HS-5 (cell line): ENCODE measurements at places on chromosomes 11 and 22.

DNA sequence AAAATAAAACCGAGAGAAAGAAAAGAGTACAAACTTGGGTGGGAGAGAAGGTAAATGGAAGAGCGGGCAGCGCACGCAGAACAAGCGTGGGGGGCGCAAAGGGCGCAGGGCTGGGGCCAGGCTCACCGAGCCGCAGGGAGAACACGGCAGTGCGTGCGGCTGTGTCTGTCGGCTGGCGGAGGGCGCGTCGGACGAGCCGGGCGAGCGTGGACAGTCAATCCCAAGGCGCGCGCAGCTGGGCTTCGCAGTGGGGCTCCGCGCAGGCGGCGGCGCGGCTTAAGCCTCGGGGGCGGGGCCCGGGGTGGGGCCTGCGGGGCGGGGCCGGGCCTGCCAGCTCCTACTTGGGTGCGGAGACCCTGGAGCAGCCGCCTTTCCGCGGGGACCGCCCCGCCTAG lies at the start of gene UCP2:
Gene UCP2 (minus strand): TSS at position 249 of the 395 bp plus-strand sequence. CDS start 4,465 bp downstream, outside the sequence.
- no peak for DNase-seq

- no peak for DNase-seq
These were observed 33.3 kb upstream of the NNMT start for GRCh38 chr11:114262681-114263512.

GRCh38 chr11:31865606-31866300 lies 54.6 kb upstream of the PAX6 start:
- no peak for DNase-seq

- no peak for DNase-seq
These were observed 40.9 kb upstream of the MUC5AC start for GRCh38 chr11:1116666-1117390.

DNA sequence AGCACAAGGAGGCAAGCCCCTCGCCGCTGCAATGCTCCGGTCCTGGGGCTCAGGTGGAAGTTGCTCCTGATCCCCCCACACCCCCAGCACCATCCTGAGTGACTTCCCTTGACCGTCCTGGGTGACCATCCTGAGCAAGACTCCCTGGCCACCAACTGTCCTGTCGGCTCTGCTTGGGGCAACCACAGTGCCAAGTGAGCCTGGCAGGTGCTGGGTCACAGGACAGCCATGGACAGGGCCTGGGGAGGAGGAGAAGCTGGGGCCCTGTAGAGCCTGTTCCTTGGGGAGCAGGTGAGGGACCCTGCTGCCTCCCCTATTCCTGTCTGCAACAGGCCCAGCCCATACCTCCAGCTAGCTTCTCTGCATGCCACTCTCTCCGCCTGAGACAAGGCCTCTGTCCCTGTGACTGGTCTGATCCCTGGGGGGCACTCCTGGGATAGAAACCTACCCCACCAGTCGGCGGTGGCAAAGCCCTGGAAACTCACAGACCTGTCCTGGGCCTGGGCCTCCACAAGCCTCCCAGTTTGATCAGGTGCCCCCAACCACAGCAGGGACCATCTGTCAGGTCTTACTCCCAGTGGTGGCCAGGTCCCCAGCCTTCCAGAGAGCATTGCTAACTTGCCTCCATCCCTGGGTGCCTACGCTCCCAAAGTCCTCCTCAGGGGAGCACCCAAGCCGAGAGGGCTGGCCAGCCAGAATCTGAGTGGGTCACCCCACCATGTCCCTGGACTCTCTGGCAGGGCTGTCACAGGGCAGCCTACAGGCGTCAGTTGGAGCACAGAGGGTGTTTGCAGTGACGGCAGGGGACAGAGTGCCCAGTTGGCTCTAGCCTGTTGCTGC lies 68.7 kb upstream of the WNT7B start:
- DNase-seq, result no peak

DNA sequence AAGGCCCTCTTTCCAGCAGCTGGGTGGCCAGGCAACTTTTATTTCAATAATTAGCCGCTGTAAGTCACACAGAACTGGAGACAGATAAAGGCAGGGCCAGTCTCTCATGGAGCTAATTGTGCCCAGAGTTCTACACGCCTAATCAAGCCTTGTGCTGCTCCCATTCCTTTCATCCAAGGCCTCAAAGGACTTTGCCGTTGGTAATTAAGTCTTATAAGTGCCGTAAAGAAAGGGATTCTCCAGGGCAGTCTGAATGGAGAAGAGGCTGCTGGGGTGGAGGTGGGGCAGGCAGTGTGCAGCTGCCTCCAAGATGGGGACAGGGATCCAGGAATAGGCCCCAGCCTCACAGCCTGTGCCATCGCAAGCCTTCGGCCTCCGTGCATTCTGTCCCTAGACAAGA lies 357.9 kb downstream of the TENM4 start:
- DNase-seq, result no peak

GRCh38 chr22:36982136-36982535 lies 37.1 kb downstream of the TST start:
- no peak for DNase-seq

DNA sequence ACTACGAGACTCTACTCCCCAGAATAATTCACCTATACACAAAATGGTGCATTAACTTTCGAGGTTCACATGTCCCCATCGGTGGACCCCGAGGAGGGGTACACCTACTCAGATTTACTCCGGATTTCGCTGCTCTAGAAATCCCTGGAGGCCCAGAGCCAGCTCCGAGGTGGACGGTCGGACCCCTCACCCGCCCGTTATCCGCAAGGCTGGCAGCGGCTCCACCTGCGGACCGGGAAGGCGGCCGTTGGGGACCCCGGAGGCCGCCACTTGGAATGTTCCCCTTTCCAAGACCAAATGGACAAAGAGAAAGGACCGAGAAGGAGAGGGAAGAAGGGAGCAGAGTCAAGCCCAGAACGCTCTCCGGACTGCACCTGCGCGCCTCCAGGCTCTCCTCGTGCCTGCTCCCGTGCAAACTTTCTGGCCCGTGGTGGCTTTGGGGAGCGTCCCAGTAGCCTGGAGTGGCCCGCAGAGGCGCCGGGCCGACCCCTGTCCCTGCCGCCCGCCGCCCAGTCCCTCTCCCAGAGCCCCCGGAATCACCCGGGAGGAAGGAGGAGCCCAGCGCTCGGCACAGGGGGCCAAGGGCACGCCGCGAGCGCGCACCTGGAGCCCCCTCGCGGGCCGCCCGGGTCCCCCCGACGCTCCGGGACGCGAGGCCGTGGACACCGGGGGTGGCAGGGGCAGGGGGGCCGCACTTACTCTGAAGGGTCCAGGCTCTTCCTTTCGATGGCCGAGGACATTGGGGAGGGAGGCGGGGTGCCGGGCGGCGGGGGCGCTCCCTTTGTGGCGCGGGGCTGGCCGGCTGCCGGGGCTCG lies 23.0 kb downstream of the LMO2 start:
- no peak for DNase-seq

DNA sequence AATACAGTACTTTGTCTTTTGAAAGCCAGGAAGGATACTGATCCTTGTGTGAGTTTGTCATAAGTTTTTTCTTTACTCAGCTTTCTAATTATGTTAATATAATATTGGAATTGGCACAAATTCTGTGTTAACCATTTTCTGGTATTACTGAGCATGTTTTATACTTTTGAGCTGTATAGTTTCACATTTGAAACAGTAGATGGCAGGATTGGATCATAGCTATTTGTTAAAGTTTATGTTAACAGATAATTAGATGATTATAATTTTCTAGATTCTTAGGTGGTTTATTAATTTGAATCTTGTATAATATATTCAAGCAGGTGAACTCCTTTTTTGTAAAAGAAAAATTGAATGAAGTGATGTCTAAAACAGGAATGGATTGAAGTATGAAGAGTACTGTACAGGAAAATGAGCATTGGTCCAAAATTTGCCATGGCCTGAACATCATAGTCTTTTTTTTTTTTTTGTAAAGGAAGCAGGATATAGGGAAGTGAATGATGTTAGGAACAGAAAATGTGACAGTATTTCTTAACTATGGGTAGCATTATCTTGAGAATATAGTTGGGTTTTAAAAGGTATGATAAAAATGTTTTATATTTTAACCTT lies 102.0 kb downstream of the CYP2R1 start:
- DNase-seq, result no peak

GRCh38 chr11:113382121-113382520 lies 5.5 kb upstream of the ANKK1 start:
- no peak for DNase-seq

GRCh38 chr22:37628830-37629229 lies 10.6 kb upstream of the SH3BP1 start:
- DNase-seq, result no peak

GRCh38 chr11:64007629-64008282 lies 21.5 kb downstream of the OTUB1 start:
- DNase-seq, result no peak

- no peak for DNase-seq
These were observed 30.8 kb upstream of the ALDH3B2 start for GRCh38 chr11:67705264-67705663.

DNA sequence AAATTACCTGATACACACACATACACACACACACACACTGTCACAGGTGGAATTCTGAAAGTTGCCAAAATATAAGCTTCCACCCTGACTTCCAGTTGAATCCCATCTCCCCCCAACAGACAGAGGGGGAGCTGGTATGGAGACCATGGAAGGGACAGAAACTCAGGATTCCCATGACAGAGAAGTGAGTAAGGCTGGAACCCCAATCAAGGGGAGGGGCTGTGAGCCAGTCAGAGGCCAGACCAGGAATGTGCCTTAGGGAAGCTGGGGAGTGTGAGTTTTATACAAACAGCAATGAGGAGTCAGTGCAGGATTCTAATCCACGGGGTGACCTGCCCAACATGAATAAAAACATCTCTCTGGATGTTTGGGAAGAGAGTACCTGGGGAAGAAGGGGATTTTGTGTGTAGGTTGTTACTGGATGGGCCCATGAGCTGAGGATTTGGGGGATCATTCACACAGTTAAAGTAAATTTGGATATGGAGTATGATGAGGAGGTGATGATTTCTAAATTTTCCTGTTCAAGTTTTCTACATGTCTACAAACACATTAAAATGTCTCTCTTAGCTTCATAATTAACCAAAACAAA lies 38.7 kb upstream of the TOP3B start:
- DNase-seq, result no peak

DNA sequence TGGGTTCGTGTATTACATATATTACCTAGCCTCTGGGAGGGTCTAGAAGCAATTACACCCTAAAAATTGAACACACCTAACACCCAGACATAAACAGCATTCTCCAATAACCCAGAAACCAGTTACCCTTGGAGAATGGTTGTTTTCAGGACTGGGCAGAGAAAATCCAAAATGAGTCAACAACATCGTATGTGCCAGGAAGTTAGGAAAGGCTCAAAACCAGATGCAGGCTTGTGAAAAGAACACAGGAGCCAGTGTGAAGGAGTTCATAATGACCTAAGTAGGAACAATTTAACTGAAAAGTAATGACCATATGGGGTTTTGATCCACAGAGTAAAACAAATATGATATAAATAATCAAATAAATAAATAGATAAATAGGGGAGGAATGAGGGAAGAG lies 5.1 kb upstream of the CLPB start:
- DNase-seq, result peak; percentile 51

GRCh38 chr11:9855579-9856287 lies 191.9 kb downstream of the SWAP70 start:
- DNase-seq, result peak; percentile 90

GRCh38 chr22:40826984-40827741 lies 8.0 kb upstream of the SLC25A17 start:
- no peak for DNase-seq

- DNase-seq, result no peak
These were observed 2.0 kb upstream of the C11orf42 start for GRCh38 chr11:6203327-6203726.

- DNase-seq, result peak; percentile 91
These were observed 1564.8 kb upstream of the TENM4 start for GRCh38 chr11:81005595-81005994.

DNA sequence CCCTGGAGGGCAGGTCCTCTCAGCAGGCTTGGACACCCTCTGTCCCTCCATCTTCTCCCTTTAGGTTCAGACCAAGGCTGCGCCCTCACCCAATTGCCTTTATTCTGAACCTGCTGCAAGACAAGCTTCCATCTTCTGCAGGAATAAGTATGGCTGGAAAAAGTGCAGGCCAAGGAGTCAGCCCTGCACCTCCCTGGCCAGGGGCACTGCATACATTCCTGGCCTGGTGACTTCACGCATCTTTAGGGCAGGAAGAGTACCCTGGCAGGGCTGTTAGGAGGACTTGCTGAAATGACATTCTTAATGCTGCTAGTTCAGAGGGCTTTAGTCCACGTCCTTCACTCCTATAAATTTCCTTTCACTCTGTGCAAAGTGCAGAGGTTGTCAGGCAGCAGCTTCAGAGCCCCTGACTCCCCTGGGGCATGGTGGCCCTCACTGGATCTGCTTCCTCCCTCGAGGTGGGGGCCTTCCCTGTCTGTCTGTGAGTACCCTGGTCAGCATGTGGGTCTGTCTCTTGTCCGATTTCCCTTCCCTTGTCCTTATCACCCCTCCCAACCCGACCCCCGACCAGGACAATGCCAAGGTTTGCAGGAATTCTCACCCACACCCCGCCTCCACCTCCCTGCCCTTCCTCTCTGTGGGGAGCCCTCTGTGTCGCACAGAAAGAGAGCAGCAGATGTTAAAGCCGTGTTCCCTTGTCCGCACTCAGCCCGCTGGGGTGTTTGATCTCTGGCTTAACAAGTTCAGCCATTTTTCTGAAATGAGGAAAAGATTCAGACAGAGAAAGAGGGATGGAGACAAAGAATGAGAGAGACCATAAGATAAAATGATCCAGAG lies 124.5 kb upstream of the SYT13 start:
- DNase-seq, result no peak

- DNase-seq, result no peak
These were observed 6.9 kb downstream of the BCL9L start for GRCh38 chr11:118918686-118919280.

GRCh38 chr22:44531487-44531886 lies 33.5 kb upstream of the RTL6 start:
- no peak for DNase-seq

DNA sequence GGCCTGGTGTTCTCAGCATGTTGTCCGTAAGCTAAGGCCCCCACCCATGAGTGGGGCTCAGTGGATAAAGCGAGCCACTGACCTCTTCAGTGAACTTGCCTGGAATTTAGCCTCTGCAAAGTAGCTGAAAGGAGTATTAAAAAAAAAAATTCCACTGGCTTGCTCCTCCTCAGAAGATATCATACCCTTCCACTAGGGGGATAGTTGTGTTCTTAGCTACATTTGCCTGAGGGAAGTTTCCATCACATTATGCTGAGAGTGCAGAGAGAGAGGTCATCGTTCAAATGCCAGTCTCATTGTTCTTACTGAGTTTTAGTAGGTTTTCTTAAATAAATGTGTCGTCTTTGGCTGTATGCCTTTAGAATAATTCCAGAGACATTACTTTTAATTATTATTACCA lies 879.7 kb downstream of the JRKL start:
- DNase-seq, result no peak

GRCh38 chr11:133824593-133824992 lies 20.7 kb downstream of the SPATA19 start:
- no peak for DNase-seq

DNA sequence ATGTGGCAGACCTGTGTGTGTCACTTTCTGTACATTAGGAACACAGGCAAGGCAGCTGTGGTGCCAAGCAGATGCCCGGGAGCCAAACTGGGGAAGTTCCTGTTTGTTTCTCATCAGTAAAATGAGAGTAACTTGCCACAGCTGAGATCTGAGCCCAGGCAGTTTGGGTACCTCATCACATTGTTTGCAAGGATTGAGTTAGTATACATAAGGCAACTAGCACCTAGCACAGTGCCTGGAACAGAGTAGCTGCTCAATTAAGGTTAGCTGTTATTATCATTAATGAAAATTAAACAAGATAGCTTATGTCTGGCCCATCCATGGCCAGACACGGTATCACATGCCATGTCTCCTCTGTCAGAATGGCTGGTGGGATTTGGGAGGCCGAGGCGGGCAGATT lies 7.8 kb downstream of the SOX10 start:
- no peak for DNase-seq

GRCh38 chr11:32852207-32852606 lies 22.5 kb downstream of the PRRG4 start:
- DNase-seq, result peak; percentile 10
